ENCODE measurements at places on chromosomes 7 and 10.

DNA sequence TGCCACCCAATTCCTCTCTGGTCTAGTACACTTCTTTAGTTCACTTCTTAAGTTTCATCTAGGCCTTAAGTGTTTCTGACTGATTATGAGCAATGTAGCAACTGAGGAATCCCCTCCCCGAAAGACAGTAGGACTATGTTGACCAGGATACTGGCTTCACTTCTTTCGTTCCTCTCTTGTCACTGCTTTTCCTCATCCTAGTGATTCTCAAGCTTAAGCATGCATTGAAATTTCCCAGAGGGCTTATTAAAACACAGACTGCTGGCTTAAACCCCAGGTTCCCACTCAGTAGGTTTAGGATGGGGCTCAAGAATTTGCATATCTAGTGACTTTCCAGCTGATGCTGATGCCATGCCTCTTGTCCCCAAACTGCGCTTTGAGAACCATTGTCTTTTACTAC is 164.6 kb upstream of the WNT16 start:
- DNase-seq, result no peak

DNA sequence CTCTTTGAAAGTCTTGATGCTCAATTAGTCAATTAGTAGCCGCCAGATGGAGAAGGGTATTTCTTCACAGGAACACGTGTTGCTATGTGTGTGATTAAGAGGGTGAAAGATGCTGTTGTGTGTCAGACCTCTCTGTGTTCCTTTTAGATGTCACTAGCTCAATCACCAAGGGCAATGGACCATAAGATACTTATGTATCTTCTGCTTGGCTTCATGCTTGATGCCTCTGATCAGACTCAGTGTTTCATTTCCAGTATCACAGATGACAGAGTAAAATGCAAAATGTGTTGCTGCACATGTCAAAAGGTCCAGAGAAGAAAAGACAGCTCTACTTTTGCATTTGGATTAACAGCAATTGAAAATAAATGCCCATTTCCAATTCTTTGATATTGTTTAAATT is 865.9 kb downstream of the CNTNAP2 start:
- no peak for DNase-seq

- DNase-seq, result no peak
Measured at GRCh38 chr7:158374586-158374985, 213.0 kb downstream of the PTPRN2 start.

DNA sequence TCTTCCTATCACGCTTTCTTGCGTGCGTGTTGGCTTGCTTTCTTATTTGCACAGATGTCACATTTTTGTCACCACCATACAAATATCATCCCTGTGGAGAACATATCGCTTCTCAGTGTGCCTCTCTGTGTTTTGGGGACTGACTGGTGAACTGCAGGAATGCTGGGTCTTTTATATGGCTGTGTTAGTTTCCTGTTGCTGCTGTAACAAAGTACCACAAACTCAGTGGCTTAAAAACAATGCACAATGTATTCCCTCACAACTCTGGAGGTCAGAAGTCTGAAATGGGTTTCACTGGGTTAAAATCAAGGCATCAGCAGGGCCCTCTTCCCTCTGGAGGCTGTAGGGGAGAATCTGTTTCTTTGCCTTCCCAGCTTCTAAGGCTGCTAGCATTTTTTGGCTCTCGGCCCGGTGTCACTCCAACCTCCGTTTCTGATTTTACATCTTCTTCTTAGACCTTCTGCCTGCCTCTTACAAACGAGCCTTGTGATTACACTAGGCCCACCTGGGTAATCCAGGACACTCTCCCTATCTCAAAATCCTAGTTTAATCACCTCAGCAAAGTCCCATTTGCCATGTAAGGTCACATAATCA is 82.0 kb downstream of the LRMDA start:
- no peak for DNase-seq

DNA sequence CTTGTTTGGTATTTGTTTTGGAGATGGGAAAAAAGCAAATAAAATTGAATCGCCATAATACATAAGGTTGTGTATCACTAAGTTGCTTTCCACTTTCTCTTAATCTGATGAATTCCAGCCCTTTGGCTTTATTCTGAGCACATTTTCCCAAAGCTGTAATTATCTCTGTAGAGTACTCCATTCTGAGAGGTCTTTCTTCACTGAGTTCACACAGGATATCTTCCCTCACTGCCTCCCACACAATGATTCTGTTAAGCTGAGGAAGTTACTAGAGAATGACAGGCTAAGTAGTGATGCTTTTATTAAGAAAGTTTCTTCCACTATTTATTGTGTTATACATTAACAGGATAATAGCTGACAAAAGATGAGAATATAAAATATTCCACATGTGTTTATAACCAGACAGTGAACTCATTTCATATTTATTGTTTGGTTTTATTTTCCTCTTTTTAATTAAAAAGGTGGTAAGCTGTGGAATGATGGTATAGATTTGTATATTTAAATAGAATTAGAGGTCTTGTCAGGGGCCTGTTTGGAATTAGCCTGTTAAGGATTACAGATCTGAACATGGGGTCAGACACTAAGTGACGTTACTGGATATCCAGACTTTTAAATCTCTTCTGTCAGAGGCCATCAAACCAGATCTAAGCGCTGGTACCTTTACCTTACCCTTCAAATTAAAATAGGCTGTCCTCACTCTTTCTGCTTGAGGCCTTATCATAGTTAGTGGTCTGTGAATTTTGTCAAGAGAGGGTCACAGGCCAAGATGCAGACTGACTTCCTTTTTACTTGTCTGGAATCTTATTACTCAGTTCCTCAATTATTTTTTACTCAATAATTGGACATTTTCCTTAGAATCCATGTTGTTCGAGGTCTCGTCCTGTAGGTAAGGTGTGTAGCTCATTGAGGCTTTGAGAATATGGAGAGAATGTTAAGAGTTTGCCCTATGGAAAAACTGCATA is 8.4 kb downstream of the PLXDC2 start:
- DNase-seq, result no peak

DNA sequence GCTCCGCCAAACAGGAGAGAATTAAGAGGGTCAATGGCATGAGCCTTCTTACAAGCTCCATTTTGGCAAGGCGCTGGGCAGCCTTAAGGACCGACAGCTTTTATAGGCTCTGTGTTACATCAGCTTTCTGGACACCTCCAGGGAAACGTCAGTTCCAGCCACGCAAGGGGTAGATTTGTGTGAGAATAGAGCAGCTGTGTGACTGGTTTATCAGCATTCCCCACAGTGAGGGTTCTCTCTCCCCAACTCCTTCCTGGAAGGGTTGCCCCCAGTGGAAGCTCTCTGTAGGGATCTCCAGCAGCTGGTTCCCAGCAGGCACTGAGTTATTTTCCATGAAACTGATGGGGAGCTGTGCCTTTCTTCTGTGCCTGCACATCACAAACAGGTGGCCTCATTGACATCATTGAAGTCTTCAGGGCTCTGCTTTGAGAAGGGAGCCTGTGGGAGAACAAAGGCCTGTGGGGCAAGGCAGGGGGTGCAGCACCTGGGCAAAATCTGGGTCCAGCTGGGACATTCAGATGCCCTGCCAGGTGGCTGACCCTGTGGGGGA is at the start of gene CUZD1:
CUZD1 (minus strand) TSS at position 75 of the 550 bp plus-strand sequence; CDS start at position 61, 14 bp downstream.
- DNase-seq, result peak; percentile 71

DNA sequence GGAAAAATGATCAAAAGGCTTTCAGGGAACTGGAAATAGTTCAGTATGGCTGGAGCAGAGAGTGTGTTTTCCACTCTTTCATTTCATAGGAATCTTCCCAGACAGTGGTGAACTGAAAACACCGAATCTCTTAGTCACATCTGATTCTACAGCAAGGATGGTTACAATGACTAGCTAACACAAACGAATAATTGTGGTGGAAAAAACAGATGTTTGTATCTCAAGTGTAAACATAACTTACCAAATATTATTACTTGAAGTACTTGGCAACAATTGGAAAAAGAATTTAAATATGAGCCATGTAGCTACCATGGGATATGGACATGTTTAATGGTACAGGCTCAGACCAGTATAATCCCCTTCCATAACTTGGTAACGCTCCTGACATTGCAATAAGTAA is 21.1 kb upstream of the BPGM start:
- no peak for DNase-seq

DNA sequence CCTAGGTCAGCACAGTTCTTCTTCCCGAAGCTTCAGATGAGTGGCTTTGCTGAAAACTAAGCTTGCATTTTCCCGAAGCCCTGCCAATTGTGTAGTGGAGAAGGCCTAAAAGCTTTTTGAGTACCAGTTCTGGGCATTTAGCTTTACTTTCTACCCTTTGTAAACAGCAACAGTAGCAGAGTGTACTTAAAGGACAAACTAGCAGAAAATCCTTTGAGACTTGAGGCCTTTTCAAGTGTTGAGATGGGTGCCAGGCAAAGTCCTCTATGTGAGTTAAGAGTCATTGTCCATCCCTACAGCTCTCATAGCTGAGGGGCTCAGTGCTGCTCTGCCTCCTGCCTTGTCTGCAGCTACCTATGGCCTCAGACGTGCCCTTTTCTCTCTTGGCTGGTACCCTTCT is 368.2 kb downstream of the CCSER2 start:
- no peak for DNase-seq

- DNase-seq, result no peak
Measured at GRCh38 chr7:1529383-1530116, 952 bp upstream of the MAFK start.

- no peak for DNase-seq
Measured at GRCh38 chr7:126715076-126715475, 537.7 kb downstream of the GRM8 start.

DNA sequence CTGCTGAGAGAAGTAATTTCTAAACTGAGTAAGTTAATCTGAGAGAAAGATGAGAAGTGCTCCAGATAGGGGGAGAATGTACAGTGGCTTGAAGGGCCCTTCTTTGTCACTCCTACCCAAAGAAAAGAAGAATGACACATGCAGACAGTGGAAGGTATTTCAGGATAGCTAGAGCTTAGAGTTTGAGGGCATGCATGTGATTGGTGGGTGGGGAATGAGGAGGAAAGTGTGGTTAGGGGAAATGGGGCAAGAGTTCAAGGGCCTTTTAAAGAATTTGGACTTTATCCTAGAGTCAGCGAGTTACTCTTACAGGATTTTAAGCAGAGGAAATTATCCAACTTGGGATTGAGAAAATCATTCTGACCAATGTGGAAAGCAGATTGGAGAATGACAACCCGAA is 50.0 kb downstream of the ANLN start:
- no peak for DNase-seq

DNA sequence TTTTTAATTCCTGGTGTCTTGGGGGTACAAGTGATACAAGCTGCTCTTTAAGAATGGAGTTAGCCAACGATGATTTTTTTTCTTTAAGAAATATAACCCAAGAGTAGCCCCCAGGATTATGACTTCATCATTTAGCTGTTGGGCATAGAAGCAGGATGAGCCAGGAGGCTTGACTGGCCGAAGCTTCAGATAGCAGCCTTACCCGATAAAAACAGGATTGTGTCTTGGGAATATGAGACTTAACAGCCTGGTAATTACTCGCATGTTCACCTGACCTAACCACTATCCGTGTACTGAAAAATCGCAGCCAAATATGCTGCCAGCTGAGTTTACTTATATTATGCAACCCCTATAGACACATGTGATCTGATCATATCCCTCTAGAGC is 346.0 kb upstream of the BMPER start:
- no peak for DNase-seq

DNA sequence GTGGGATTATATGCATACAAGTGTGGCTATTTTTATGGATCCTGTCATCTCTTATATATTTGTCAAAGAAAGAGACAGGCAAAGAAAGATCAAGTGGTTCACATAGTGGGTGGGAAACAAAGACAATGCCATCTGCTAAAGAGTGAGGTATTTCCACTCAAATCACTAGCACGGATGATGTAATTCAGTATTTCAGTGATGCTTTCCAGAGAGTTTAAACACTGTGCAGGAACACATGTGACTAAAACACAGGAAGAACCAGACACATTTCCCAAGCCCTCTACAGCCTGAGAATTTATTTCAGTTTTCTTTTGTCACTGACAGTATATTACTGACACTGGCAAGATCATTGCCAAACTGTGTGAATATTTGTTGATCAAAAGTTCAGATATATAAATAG is 885.7 kb upstream of the CELF2 start:
- DNase-seq, result no peak

GRCh38 chr7:69109246-69109645 is 489.0 kb upstream of the AUTS2 start:
- DNase-seq, result no peak

DNA sequence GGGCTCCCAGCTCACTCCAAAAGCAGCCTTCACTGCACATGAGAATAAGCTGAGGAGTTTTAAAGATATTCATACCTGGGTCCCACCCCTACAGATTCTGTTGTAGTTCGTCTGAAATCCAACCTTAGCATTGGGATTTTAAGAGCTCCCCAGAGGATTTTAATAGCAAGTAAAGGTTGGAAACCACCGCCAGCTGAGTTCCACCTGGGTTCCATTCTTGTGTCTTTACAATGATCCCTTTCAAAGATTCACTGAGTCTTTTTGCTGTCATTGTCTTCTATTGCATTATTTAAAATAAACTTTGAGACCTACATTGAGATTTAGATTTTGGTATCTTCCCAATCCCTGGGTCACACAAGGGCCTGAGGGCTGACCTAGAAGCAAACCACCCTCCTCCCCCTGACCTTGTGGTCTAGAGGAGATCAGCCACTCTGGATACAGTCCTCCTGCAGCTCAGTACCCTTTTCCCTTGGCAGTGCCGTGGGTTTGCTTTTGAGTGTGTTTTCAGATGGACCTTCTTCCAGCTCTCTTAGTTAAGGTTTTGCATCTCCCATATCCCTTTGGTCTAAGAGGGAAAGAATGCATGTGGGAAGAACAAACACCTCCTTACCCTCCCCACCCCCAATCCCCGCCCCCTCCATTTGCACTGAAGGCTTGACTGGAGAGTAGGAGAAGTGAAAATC is 22.6 kb upstream of the SIRT1 start:
- peak; percentile 75 for DNase-seq

DNA sequence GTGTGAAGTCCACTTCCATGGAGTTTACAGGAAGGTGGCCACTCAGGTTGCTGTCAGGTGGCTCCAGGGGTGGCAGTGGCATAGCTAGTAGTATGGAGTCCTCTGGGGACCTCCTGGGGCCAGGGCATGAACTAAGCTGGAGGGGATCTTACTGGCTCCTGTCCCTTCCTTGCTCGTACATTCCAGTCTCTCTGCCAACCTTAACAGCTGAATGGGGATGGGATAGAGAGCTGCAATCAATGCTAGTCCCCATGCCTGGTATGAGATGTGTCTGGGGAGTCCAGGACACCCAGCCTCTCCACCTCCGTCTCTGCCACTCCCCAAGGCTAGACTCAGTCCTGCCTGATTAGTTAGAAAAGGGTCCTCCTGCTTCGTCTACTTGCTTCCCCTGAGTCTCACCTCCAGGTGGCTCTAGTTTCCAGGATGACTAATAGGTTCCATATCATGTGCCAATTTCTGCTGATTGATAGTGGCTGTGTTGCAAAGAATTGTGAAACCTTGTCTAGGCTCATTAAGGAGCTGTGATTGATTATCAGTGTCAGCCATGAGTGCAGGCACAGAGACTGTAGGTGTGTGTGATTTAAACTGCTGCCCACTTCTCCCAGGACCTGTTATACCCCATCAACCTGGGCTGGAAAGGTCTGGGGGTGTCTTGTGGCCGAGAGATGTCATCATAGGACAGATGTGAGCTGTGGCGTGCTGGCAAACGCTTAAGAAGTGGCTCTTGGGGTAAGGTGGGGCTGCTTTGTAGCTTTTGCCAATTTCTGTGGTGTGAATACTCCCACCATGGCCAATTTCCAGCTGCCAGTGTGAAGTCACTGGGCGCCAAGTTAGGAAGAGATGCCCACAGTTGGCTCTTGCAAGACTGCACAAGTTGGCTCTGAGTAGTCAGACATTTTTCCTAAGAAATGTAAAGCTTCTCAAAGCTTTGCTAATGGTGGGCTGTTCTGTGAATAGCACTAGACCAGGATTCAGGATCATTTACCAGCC is 59.8 kb downstream of the COL13A1 start:
- no peak for DNase-seq
